ENCODE measurements at places on chromosomes 4 and X.

- no peak for DNase-seq
Measured at GRCh38 chr4:104941661-104942062, 205.0 kb upstream of the TET2 start.

DNA sequence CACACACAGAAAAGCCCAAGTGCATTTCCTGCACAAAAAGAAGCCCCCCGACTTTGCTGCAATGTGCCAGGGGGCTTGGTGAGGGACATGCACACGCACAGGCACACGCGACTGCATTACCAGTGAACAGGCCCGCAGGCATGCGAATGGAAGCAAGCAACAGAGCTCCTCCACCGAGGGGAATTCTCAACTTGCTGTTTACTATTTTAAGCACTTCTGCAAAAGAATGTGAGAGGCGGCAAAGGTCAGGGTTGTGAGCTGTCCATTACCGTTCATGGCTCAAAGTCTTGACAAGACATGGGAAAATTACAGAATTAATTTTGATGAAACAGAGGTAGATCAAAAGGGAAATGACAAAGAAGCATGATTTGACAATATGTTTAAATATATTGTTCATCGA, 342.5 kb upstream of the NOCT start:
- DNase-seq = no peak

DNA sequence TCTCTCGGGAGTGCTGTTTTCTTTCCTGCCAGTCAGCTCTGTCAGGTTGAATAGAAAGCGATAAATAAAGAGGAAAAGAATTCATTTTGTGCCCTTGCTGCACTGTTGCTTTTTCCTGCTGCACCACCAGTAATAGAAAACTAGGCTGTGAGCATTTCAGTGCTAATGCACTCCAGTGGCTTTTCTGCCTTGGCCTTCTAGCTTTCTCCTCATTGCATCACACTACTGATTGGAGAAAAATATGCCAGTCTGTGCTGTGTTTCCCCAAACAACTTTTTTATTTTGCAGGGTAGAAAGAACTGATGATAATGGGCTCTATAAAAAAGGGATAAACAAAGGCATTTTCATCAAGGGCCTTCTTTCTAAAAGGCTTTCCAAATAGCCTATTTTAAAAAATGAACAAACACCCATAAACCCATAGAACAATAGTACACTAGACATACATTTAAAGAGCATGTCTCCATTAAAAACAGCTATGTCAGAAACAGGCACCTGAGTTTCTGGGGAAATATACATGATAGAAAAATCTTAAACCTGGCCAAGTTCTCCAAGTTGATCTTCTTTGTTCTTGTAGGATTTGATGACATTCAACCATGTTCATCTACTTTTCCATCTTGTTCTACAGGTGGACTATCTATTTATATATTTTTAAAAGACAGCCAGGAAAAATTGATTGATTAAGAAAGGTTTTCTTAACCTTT, 86.3 kb downstream of the GPRIN3 start:
- no peak for DNase-seq

- DNase-seq = no peak
Measured at GRCh38 chrX:12440246-12440645, 302.0 kb downstream of the FRMPD4 start.

DNA sequence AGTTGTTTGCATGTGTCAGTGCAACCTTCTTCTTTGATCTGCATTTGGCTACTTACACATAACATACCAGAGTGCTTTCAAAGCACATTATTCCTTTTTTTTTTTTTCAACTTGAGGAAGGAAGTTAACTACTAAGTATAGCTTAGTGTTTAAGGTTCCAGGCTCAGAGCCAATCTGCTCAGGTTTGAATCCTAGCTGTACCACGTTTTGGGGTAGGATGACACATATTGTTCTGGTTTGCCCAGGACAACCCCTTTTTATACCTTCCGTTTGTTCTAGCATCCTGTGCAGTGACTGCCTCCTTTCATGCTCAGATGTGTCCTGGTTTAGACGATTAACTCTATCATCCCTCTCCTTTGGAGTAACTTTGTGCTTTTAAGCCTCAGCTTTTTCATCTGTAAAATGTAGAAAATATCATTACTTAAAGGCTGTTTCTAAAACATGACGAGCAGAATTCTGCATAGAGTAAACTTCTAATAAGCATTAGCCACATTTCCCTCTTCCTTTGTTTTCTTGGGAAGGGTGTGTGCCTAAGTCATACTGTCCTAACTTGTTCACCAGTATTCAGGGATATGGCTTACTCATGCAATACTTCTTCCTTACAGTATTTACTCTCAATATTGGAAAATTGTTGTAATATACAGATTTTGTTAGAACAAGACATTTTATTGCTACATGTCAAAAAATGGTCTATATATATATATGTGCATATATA, 281.3 kb downstream of the C4orf33 start:
- DNase-seq = no peak

DNA sequence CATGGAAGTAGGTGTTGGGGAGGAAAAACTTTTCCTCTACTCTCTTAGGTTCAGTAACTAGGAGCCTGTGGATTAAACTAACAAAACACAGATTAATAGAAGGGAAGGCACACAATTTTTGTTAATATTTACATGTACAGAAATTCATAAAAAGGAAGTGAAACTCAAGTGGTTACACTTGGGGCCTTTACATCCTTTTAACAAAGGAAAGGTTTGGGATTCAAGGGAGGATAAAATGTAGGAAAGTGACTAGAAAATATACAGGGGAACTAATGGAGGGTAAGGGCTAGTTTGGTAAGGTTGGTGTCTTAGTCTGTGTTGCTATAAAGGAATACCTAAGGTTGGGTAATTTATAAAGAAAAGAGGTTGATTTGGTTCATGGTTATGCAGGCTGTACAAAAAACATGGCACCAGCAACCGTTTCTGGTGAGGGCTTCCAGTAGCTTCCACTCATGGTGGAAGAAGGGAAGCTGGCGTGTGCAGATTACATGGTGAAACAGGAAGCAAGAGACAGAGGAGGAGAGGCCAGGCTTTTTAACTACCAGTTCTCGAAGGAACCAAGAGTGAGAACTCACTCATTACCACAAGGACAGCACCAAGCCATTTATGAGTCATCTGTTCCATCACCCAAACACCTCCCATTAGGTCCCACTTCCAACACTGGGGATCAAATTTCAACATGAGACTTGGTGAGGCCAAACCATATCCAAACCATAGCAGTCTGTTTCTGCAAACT, 124.4 kb downstream of the CHRDL1 start:
- no peak for DNase-seq

DNA sequence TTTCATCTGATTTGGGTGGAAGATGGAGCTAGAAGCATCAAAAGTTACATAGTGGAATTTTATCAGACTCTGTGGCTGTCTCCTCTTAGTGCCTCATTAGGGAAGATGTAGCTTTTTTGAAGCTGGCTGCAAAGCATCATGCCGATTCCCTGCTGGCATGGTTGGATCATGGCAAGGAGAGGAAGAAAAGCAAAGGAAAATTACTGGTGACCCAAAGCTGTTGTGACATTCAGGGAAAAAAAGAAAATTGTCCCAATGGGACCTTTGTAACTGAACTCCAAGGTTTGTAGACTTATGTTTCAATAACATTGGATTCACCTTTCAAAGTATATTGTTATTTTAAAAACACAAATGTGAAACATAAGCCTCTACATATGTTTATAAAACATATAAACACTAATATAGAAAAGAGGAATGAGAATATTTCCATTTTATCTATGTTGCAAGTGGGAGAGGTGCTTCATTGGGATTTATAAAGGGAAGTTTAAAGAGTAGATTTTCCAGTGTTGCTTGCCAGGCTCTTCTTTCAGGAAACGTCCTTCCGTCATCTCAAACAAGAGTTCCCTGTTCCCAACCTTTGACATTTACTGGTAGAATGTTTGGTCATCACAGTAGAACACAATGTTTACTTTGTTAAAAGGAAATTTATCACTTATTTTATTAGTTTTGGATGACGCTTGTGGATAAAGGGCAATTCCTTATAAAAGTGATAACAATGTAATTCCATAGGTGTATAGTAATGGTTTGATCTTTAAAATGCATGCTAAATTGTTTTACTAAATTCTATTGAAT, 190.1 kb upstream of the GPRIN3 start:
- no peak for DNase-seq

DNA sequence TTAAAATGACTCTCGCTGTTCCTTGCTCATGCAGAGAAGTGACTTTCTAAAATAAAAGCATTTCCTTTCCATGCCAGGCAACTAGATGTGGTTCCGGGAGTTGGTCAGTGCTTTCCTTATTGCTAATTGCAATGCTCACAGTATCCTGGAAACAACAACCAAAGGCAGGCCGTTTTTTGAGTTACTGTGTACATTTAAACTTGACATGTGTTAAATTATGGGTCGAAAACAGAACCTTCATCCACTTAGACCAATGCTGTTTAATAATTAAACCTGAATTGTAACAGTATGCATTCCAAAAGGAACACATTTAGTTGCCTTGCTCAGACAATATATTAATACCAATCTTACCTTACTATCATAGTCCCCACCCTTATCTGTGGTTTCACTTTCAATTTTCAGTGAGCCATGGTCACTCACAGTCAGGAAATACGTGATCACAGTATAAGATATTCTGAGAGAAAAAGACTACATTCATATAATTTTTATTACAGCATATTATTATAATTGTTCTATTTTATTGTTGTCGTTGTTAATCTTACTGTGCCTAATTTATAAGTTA, 102.6 kb downstream of the HS6ST2 start:
- DNase-seq = no peak

- peak; percentile 32 for DNase-seq
Measured at GRCh38 chrX:107775734-107776511, at the start of gene TSC22D3. TSC22D3 (minus strand) TSS chrX:107775787; CDS start chrX:107775419, 368 bp downstream.

All from COR-L47 (cell line).